Stimulated activated CD4-positive, alpha-beta T cell treated with anti-CD3 and anti-CD28 coated beads, Interleukin-15, amount 100 ng/mL, for 24 hours (primary cell): ENCODE measurements at places on chromosomes 6 and 20.

DNA sequence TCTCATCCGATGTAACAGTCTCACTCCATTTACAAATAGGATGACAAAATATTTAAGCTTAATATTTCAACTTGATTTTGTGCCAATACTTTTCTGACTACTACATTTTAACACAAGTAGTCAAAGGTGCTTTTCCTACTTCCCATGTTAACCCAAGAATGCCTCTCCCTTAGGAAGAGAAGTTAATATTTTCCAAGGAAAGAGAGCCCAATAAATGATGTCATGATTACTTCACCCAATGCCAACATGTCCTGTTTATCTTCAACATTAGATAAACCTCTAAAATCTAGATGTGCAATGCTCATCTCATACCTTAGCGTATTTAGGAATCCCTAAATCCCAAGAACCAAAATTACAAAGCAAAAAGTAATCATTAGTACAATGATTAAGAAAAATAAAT is 156.7 kb upstream of the TENT5A start:
- no peak for DNase-seq

GRCh38 chr6:27748661-27749060 is 163.5 kb downstream of the OR2B2 start:
- DNase-seq, result no peak

- no peak for DNase-seq
Measured at GRCh38 chr20:57676589-57677583, 32.9 kb downstream of the PMEPA1 start.

GRCh38 chr20:32321390-32321789 is 36.7 kb upstream of the ASXL1 start:
- DNase-seq, result no peak

- DNase-seq, result peak; percentile 44
Measured at GRCh38 chr6:16413399-16413798, 175.0 kb downstream of the GMPR start.

- no peak for DNase-seq
Measured at GRCh38 chr20:52731093-52731492, 241.1 kb upstream of the TSHZ2 start.
